Mammary epithelial cell (primary cell): ENCODE measurements at places on chromosomes 7 and 10. TPM values are rescaled to one million over a fixed set of nuclear protein-coding genes. Genes with fewer than 3 reads are reported as not detected.

SH2D4B gene
- polyA plus RNA-seq: 0.02 TPM

DHTKD1 gene
- polyA plus RNA-seq: 27.7 TPM

FZD8 gene
- 9.4 TPM for polyA plus RNA-seq

NUDT5 gene
- polyA plus RNA-seq: 105 TPM

SLC18A3 gene
- not detected for polyA plus RNA-seq

DYNC1I1 gene
- 0.45 TPM for polyA plus RNA-seq

BAIAP2L1 gene
- 36.4 TPM for polyA plus RNA-seq
